ENCODE measurements at places on chromosomes 4 and X.

DNA sequence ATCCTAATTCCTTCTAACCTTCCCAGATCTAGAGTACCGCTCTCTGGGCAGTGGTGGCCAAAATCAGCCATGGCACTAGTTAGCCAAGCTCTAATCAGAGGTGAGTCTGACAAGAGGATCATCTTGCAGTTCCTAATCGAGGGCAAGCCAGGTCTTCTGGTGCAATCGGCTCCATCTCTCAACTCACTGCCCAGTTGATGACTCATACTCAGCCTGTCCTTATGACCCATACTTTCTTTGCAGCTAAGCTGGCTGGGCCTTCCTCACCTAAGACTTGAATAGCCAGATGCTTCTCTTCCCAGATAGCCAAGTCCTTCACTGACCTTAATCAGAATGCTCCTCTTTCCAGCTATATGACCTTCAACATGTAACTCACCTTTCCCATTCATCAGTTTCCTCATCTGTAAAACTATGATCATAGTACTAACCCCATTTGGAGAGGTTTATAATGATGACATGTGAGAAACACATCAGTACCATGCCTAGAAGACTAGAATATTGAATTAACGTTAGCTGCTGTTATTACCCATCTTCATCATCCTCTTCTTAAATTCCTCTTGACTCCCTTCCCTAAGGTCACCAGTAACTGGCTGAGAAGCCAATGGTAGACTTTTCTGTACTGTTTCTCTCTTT, 57.1 kb downstream of the RELL1 start:
- peak; percentile 19 for DNase-seq

DNA sequence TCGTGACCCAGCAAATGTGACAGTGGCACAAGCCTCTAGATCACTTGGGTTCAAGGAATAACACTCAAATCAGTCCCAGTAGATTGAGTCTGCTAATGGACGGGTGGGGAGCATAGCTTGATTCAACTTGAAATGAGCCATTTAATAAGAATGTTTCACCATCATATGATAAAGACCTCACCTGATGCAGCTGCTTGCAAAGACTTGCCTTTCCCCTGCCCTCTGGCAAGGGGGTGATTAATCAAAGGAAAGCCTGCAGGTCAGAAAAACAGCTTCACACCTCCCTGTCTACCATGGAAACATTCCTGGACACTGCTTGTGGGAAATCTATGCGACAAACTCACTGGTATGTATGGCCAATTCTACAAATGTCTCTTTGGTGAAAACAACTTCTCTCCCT, 54.5 kb downstream of the CD99L2 start:
- DNase-seq: no peak

DNA sequence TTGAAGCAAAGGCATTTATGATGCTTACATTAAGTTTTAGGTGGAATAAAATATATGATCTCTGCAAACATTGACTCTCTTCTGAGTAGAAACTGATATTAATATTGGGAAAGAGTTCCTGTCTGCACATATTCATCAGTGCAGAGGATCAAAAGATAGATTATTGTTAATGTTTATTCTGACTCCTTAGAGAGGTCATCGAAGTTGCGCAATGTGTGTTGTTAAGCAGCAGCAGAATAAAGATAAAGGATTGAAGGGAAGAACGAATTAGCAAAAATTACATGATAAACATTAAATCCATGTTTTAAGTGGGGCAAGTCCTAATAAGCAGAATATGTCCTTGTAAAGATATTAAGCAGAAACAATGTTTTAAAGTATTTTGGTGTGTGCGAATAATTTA, 72.6 kb upstream of the MBNL3 start:
- no peak for DNase-seq

DNA sequence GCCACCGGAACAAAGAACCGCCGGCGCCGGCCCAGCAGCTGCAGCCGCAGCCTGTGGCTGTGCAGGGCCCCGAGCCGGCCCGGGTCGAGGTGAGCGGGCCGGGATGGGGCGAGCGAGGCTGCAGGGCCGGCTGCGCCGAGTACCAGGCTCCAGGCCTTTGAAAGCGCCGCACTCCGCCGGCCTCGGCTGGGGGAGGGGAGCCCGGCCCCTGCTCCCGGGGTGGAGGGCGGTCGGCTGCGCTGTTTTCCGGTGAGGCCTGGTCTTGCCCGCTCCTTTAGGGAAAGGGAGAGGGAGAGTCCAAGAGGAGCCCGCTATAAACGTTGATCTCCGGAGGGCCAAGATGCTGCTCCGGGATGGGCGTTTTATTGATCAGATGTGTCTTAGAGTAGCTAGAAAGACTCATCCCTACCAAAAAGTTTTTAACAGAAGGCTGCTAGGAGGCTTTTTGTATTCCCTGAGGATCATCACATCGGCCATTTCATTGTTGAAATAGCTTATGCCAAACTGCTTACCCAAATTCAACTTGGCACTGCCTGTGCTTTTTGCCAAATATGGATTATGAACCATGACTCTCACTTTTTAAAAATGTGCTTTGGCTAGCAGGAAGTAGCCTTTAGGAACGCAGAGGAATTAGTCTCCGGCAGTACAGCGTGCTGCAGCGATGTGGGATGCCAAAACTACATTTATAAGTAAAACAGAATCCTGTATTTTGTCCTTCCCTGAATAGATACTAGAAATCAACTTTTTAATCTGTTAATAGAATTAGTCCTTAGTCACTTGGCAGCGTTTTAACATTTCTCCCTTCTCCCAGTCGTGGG, 760 bp downstream of the TMEM165 start:
- peak; percentile 19 for DNase-seq

- DNase-seq: no peak
Observed at GRCh38 chrX:132532097-132532496, 43.3 kb upstream of the MBNL3 start.

All from HuH-7.5 (cell line).